ENCODE measurements at places on chromosomes 6 and 20. TPM values are rescaled to one million over a fixed set of nuclear protein-coding genes. Genes with fewer than 3 reads are reported as not detected.

PRND gene
- total RNA-seq = not detected

- no peak for DNase-seq
These were observed 109.9 kb upstream of the THBS2 start for GRCh38 chr6:169363590-169363989.

DNA sequence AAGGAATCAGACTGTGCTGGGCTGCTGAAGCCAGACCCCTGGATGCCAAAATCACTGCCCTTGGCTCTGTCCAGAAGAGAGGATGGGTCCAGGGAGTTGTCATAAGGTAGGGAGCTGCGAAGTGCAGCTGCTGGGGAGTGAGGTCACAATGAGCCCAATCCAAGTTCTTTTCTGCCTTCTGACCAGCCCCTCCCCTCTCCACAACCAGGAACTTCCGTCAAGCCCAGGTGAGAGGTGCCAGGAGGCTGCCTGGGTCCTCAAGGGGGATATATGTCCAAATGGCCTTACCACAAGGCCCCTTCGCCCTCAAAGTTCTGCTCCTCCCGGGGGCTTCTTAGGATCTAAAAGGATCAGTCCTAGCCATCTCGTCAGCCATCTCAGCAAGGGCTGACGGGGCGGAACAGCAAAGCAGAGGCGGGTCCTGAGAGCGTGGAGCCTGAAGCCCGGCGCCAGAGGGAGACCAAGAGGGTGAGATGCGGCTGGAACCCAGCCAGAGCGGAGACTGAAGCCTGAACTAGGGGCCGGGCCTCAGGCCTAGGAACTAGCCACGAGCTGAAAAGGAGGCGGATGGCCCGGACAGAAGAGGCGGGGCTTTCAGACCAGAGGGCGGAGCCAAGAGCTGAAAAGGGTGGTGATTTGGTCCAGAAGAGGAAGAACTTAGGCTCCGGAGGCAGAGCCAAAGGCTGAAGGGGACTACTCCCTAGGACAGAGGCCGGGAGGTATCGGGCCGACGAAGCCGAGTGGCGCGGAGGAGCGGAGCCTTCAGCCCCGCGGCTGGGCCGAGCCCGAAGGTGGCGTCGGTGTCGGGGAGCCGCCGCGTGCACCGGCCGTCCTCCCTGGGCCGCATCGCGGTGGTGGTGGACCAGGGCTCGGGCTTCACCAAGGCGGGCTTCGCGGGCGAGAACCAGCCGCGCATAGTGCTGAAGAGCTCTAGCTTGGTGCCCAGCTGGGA lies at the start of gene ACTL10:
ACTL10 (plus strand) TSS at position 651 of the 952 bp plus-strand sequence. CDS start 555 bp downstream, outside the sequence.
- peak; percentile 99 for DNase-seq

GRCh38 chr20:38804221-38804620 lies 1.3 kb upstream of the PPP1R16B start:
- no peak for DNase-seq

GRCh38 chr20:31922181-31922580 lies 29.7 kb downstream of the PDRG1 start:
- DNase-seq = no peak

GSTA2 gene
- not detected for total RNA-seq

DNA sequence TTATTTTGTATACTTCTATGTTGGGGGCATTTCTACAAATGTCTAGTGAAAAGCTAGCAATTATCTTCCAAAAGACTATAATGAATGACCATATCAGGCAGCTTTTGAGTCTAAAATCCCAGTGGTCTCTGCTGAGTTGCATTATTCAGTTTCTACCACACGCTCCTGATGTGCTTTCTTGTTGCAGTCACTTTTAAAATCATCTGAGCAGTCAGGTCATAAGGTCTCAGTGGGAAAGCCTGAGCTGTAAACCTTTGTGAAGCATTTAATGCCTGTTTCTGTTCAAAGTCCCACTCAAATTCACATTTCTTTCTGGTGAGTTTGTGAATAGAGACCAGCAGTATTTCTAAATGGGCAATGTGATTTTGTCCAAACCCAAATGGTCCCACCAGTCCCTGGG lies 1681.5 kb downstream of the HACE1 start:
- DNase-seq = no peak

DNA sequence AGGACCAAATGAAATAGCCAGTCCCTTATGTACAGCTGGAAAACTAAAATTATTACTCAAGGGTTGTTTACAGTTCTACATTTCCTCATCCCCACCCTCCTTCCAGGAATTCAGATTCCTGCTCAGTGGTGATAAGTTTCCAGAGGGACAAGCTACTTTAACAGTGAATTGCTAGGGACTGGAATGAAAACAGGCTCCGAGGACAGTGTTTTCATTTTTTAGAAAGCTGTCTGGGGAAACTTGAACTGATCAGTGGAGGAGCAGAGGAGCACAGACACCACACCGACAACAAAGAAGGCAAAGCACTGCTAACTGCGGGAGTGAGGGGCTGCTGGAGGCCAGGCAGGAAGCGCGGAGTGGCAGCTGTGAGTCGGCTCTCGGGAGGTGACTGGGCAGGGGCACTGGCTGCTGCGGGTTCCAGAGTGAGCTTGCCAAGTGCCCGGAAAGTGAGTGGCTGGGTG lies 322.2 kb downstream of the ESR1 start:
- no peak for DNase-seq

ULBP2 gene
- total RNA-seq = 2.4 TPM

SLC24A3 gene
- 1.4 TPM for total RNA-seq

DNA sequence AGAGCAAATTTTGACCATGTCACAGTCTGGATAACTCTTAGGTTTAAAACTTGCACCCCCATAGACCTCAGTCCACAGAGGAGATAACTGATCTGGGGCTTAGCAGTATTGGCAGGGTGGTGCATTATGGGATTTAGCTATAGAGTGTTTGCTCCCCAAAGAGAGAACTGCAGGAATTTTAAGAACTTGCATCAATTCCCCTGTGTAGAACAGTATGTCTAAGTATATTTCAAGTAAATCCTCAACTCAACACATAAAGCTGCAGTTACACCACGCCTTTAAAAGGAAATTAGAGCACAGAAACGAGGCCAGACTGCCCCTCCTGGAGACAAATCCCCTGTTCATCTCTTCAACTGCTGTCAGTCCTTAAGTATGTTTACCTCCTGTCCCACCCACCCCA lies 144.9 kb downstream of the TRMT11 start:
- no peak for DNase-seq
